Type B pancreatic cell (in vitro differentiated cells): ENCODE measurements at places on chromosomes 2 and 18. TPM values are rescaled to one million over a fixed set of nuclear protein-coding genes. Genes with fewer than 3 reads are reported as not detected.

DNA sequence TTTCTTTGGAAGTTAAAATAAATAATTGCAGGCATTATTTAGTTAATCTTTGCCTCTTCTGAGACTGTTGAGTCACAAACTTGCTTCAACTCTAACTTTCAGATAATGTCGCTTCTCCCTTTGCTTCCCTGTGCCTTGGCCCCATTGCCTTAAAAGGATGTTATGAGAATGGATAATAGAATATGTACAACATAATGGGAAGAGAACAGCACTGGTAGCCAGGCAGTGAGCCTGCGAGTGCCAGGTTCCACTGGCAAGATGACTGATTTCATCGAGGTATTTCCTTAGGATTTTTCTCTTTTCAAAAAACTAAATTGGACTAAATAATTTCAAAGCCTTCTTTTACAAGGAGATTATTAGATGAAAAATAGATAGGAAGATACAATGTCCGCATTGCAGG lies 420.9 kb downstream of the TGIF1 start:
- H3K4me3 ChIP-seq, result no peak overlapping the region
- H3K27ac ChIP-seq, result no peak overlapping the region
- peaks cover 8% of the 10 kb centered on the region for H3K27me3 ChIP-seq

The MAPRE2 gene
- total RNA-seq, result 20.8 and 28.0 TPM in 2 replicates

The LBH gene
- total RNA-seq, result 78.5 and 116 TPM in 2 replicates

DNA sequence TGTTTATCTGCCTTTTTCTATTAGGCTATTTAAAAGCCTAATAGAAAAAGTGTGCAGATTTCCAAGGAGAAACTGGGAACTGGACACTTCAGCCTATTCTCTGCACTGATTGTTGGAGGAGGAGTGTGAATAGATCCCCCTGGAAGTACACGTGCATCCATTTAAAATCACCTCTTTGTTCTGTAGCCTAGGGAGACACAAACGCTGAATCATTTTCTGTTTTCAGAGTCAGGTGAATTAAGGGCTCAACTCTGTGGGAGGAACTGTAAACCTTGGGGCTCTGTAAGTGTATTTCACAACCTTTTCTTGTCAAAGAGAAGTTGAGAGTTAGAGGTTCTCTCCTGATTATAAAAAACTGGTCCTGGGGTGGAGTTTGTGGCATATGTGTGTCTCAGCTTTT lies 159.7 kb downstream of the SPAG16 start:
- peaks cover 4% of the 10 kb centered on the region for H3K4me1 ChIP-seq
- no peak for DNase-seq
- no peak overlapping the region for H3K4me3 ChIP-seq
- no peak overlapping the region for H3K27ac ChIP-seq
- H3K27me3 ChIP-seq, result no peaks in the 10 kb centered on the region

The STON1 gene
- 4.3 and 15.7 TPM in 2 replicates for total RNA-seq

The TDRD15 gene
- total RNA-seq, result 0.17 TPM in 1 of 2 replicates, not detected in the other

GRCh38 chr18:23994361-23994902 lies 20.1 kb upstream of the TTC39C start:
- no peaks in the 10 kb centered on the region for H3K36me3 ChIP-seq
- peaks cover 20% of the 10 kb centered on the region for H3K4me1 ChIP-seq
- H3K27me3 ChIP-seq, result peaks cover 2% of the 10 kb centered on the region
- H3K4me3 ChIP-seq, result peak overlapping the region; percentile 43
- DNase-seq, result no peak

GRCh38 chr2:234411793-234412192 lies 85.1 kb downstream of the ARL4C start:
- H3K36me3 ChIP-seq, result no peaks in the 10 kb centered on the region
- no peak overlapping the region for H3K4me3 ChIP-seq
- H3K4me1 ChIP-seq, result peaks cover 24% of the 10 kb centered on the region
- no peak for DNase-seq

- peaks cover 5% of the 10 kb centered on the region for H3K4me1 ChIP-seq
- H3K4me3 ChIP-seq, result peak overlapping the region; percentile 2
Measured at GRCh38 chr18:50189160-50189559, 5.8 kb downstream of the MYO5B start.

The SYT4 gene
- total RNA-seq, result 10.0 and 20.5 TPM in 2 replicates

DNA sequence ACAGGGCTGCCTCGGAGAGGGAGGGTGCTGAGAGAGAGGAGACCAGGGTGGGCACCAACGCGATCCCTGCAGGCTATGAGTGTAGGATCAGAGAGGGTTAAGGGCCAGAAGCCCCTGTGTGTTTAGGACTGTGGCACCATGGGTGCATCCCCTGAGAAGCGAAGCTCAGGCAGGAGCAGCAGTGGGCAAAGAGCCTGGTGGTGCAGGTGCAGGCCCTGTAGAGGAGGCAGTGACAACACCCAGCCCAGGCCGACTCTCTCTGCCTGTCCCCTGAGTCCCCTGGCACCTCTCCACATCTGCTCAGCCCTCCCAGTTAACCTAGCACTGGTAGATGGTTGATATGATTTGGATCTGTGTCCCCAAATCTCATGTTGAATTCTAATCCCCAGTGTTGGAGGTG lies 139.8 kb downstream of the RNF152 start:
- DNase-seq, result no peak
- no peak overlapping the region for H3K4me3 ChIP-seq
- no peaks in the 10 kb centered on the region for H3K27me3 ChIP-seq
- no peak overlapping the region for H3K27ac ChIP-seq

DNA sequence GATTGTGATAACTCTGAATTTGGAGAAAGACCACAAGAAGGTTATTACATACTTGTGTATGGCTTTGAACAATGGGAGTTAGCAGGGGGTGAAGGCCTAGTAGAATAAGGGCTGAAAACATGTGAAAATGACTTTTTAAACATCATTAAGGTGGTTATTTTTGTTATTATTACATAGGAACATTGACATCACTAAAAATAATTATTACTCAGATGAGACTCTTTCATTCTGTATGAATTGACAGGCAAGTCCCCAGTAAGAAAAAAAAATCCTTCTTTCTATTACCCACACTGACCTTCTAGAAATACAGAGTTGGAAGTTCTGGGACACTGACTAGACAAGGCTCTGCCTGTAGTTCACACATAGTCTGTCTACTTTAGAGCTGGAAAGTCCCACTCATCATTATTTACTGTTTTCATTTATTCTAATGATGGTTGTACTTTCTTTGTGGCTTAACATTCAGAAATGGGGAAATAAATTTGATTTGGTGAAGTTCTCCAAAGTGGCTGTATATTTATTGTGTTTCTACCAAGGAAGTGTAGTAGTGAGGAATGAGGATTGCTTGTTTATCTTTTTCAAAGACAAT lies 219.6 kb upstream of the EPAS1 start:
- H3K27me3 ChIP-seq, result no peaks in the 10 kb centered on the region
- no peak for DNase-seq
- no peak overlapping the region for H3K27ac ChIP-seq

DNA sequence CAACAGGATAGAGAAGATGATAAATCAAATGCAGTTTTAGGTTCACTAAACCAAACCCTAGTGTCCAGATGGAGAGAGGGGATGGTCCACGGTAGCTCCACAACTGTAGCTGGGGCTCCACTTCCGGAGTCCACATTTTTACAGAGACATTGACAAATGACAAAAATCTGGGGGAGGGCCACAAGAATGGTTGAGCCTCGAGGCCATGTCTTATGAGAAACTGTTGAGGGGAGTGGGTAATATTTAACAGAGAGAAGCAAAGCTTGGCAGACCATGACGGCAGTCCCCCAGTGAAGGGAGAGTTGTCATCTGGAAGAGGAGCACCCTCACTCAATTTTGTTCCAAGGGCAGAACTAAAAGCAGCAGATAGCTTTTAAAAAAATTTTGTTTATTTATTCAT lies 17.6 kb upstream of the EPHA4 start:
- H3K4me3 ChIP-seq, result no peak overlapping the region
- H3K27me3 ChIP-seq, result peaks cover 7% of the 10 kb centered on the region
- H3K27ac ChIP-seq, result no peak overlapping the region

GRCh38 chr2:101120124-101120996 lies 30.8 kb downstream of the TBC1D8 start:
- peaks cover 34% of the 10 kb centered on the region for H3K4me1 ChIP-seq
- peaks cover 3% of the 10 kb centered on the region for H3K36me3 ChIP-seq
- DNase-seq, result no peak
- peak overlapping the region; percentile 44 for H3K4me3 ChIP-seq
- peak overlapping the region; percentile 78 for H3K27ac ChIP-seq

The C1QL2 gene
- total RNA-seq, result 1.1 and 1.8 TPM in 2 replicates

- H3K4me3 ChIP-seq, result no peak overlapping the region
- peaks cover 8% of the 10 kb centered on the region for H3K4me1 ChIP-seq
- no peak for DNase-seq
- H3K27ac ChIP-seq, result no peak overlapping the region
- H3K27me3 ChIP-seq, result no peaks in the 10 kb centered on the region
Measured at GRCh38 chr2:220143336-220143735, 515.9 kb downstream of the SLC4A3 start.

DNA sequence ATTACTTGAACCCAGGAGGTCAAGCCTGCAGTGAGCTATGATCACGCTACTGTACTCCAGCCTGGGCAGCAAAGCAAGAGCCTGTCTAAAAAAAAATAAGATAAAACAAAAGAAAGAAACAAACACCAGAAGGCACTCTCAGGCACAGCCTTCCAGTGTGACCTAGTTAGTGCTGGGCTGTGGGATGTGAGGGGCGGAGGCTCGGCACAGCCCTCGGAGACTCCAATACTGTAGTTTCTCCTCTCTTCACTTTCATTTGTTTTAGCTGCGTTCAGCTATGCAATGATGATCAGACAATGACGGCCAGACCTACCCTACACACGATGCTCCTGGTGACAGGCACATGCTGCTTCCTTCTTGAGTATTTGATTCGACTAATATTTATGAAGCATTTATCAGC lies 127.7 kb downstream of the SOCS6 start:
- H3K4me3 ChIP-seq, result no peak overlapping the region
- peaks cover 18% of the 10 kb centered on the region for H3K4me1 ChIP-seq
- peaks cover 3% of the 10 kb centered on the region for H3K27me3 ChIP-seq
- no peaks in the 10 kb centered on the region for H3K36me3 ChIP-seq
- no peak for DNase-seq
- H3K27ac ChIP-seq, result no peak overlapping the region
